ENCODE measurements at places on chromosomes 2 and 18.
A peak's percentile ranks its signal among the peaks of the same experiment; 100 is the strongest.

GRCh38 chr2:237615631-237616249 is 11.6 kb upstream of the LRRFIP1 start:
- no peak for DNase-seq

DNA sequence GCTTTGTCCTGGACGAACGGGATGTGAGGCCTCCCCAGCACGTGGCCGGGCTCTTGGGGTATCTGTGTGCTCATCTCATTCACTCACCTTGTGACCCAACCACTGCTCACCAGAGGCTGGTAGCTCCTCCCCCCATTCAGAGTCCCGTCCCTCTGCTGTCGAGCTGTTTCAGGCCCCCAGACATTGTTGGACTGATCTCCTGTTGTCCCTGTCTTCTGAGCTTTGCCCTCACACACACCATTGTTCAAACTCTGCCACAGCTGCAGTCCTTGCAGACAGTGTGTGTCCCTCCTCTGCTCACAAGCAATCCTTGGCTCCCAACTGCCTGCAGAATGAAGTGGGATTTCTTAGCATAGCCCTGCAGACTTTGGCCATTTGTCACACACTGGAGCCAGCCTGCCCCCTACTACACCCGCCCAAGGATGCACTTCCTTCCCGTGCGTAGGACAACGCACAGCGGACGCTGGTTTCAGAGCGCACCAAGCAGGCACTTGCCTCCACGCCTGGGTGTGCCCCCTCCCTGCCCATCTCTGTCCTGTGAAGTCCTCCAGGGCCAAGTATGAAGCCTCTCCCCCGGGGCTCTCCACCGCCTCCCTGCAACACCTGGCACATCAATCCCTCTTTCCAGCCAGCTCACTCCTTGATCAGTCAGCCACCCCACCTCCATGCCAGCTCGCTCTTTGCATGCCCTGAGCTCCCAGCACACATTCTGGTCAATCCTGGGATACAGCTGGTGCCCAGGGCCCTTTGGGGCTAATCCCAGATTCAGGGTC is 16.5 kb upstream of the PRLH start:
- DNase-seq = no peak

- DNase-seq = no peak
These were observed 15.2 kb downstream of the SMYD1 start for GRCh38 chr2:88082781-88083180.

DNA sequence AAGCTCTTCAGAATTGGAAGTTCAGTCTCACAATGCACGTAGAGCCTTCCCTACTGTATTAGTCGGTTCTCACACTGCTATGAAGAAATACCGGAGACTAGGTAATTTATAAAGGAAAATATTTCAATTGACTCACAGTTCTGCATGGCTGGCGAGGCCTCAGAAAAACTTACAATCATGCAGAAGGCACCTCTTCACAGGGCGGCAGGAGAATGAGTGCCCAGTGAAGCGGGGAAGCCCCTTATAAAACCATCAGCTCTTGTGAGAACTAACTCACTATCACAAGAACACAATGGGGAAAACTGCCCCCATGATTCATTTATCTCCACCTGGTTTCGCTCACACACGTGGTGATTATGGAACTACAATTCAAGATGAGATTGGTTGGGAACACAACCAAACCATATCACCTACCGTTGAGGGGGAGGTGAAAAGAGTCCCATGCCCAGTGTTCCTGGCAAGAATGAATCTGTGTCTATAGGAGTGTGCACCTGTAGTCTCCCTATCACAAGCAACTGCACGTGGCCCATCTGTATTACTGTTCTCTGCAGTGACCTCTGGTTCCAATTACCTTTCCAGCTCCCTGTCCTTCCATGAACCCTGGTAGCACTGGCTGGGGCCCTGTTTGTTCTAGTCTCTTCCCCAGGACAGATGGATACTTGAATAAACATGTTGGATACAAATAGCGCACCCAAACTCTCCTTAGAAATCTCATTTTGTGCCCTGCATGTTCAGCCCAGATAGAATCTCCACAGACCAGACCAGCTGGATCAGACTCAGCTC is 44.4 kb upstream of the ATL2 start:
- DNase-seq = no peak

GRCh38 chr2:236888794-236889780 is 196.6 kb upstream of the COPS8 start:
- DNase-seq = no peak

GRCh38 chr2:228657807-228658402 is 476.4 kb upstream of the SPHKAP start:
- DNase-seq = no peak

GRCh38 chr18:11357678-11358077 is 208.3 kb upstream of the PIEZO2 start:
- DNase-seq = no peak

GRCh38 chr18:57223144-57223870 is 76.4 kb downstream of the BOD1L2 start:
- DNase-seq = no peak

- DNase-seq = no peak
These were observed 29.2 kb upstream of the ZDBF2 start for GRCh38 chr2:206245265-206245672.

DNA sequence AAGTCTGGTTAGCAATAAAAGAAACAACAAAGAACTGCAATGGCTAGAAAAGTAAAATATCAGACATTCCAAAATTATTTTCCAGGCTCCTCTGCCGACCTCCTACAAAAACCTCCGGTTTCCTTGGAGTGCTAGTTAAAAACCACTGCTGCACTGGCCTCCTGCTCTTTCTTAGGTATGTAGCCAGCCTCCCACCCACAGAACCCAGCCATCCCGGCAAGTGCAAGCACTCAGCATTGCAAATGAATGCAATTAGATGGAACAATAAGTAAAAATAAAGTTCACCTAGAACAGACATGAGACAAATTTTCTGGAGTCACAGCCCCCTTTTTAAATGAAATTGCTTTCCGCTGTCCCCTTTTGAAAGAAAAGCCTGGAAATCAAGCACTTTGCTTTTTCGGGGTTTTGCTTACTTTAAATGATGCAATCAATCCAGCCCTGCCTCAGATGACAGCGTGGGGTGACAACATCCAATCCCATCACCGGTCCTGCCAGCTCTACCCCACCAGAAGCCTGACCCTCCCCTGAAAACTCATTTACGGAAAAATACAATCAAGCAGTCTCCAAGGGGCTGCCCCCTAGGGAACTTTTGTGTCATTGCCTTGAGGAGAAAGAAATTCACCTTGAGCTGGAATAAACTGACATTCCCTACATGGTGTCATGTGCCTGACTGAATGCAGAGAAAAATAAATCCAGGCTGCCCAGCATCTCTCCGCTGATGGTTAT is 199.8 kb downstream of the EPHA4 start:
- peak; percentile 9 for DNase-seq

- DNase-seq = no peak
These were observed 20.0 kb downstream of the MAIP1 start for GRCh38 chr2:199975273-199975895.

DNA sequence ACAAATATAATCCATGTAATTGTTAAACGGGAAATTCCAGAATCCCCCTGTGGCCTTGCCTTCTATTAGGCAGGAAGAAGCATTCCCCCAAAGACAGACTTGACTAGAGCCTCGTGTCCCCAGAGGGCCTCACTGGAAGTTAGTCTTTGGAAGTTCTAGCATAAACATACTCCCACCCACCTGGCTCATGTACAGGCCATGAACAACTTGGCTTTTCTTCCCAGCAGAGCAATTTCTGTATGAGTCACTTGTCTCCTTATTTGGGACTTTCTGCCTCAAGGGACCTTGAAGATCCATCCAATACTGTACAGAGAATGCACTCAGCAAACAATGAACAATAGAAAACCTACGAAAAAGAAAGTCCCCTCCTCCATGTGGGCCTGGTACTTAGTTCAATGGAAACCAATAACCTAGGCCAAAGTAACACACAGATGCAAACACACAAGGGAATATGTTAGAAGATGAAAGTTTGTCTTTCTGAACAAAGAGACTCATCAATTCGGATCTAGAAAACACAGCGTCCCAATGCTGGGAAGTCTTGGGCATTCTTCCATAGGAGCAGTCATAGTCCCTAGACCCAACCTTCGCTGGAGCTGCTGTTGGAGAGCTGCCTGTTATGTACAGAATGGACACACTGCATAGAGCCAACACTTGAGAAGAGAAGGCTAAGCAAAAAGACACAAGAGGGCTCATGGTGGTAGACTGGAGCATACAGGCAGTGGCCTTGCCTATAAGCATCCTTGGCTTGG is 303.5 kb downstream of the HRH4 start:
- no peak for DNase-seq

- DNase-seq = no peak
These were observed 223.9 kb upstream of the CWC22 start for GRCh38 chr2:180231015-180231414.

- no peak for DNase-seq
These were observed 4.0 kb upstream of the ALLC start for GRCh38 chr2:3654011-3654410.

GRCh38 chr2:172736424-172737174 is 954 bp downstream of the RAPGEF4 start:
- DNase-seq = no peak

- DNase-seq = no peak
These were observed 121.2 kb downstream of the LYPD6 start for GRCh38 chr2:149451417-149452165.

DNA sequence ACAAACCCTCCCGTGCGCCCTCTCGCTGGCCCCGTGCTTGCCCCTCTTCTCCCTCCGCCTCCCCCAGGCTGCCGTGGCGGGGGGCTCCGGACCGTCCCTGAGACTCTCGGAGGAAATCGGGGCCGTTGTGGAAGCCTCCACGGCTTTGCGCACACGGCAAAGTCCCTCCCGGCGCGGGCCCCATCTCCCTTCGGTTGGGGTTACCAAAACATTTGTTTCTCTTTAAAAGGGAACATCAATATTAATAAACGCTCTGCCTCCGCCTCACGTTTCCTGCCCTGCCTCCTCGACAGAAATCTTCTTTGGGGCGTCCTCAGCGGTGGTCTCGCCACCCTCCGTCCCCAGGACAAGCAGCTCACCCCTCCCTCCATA is 3.8 kb downstream of the PAX3 start:
- DNase-seq = no peak

DNA sequence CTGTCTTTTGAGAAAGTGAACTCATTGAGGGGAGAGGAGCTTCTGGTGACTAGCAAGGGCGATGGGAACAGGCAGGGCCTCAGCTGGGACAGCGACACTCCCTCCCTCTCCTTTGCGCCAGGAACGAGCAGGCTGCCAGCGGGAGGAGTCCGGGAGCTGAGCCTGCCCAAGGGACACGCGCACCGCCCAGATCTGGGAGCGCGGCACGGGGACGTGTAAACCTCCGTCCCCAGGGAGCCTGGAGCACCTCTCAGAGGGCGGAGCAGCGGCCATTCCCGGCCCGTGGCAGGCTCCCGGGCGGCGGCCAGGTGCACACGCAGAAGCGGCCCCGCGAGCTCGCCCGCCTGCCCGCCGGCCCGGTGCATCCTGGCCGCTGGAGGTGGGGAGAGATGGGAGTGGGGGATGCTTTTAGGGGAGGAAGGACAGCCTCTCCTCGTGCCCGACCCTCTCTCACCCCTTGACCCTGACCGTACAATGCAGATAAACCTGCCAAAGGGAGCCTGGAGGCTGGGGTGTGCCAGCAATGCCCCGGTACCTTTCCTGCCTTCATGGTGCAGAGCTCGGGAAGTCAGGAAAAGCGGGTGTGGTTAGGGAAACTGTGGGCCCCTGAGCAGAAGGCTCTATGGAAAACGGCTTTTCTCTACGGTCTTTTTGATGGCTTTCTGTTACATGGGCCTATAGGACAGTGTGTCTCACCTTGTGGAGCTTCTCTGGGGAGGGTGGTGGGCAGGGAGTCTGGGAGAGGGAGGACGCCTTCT is 2.2 kb downstream of the AQP4 start:
- DNase-seq = no peak

DNA sequence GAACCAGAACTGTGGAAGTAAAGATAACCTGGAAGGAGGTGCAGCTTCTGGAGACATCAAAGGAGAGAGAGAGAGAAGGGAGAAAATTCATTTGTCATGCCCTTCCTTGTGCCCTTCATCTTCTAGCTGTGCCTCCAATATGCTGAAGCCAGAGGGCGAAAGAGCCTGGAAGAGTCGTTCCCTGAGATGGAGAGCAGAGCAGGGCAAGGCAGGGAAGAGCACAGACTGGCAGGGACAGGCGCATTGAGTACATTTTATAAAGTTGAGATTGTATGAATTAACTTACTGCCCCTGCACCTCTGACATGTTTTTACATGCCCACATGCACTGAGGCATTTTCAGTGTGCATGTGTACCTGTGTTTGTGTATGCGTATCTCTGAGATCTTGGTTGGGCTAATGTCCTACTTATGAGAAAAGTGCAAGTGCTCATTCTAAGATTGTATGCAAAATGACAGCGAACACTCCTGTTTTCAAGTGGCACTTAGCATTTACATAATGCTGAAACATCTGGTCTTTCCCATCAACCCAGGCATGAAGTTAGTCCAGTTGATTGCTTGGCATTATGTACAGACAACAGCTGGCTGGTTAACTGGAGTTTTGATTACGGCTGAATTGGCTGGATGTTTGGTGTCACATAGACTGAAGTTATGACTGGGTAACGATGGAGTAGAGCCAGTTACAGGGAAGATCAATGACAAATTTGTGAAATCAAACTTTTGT is 23.7 kb upstream of the MMADHC start:
- DNase-seq = no peak

- no peak for DNase-seq
These were observed 12.2 kb downstream of the RNASEH1 start for GRCh38 chr2:3545788-3546478.

DNA sequence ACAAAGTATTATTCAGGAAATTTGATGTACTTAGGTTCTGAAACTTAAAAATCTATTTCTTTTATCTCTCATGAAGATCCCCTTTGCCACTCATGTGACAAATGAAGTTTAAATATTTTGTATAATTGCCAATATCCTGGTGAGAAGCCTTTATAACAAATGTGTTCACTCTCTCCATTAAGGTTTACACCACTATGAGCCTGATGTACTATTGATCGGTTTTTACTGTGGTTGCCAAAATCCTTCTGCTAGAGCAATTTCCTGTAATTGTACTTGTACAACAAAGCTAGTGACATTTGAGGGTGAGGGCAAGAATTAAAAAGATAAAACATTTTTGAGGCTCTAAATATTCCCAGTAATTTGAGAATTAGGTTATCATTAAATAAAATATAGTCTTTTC is 222.3 kb upstream of the CDH19 start:
- no peak for DNase-seq

GRCh38 chr2:68646303-68646702 is 2.9 kb downstream of the PROKR1 start:
- DNase-seq = no peak

DNA sequence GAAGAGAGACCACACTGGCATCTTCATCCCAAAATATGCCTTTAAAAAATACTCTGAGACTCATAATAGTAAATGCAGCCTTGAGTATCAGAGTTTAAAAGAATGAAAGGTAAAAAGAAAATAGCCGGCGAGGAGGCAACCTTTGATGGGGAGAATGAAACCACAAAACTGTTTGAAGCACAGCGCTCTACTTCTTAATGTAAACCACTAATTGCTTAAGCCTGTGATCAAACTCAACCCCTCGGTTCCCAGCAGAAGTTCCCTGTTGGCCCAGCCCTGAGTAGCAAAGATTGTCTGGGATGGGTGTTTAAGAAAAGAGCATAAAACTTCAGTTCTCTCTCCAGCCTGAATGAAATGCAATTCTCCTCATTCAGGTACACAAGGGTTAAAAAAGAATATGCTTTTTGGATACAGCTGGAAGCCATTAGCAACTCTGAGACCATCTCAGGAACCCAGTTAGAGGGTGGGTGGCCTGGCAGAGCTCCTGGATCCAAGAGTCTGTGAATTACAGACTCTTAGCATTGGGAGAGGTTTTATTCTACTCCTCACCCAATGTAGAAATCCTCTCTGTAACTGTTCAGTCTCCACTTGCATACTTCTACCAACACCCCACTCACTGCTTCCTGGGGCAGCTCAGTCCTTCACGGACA is 44.8 kb downstream of the VIT start:
- DNase-seq = no peak

All from H1 (cell line).